ENCODE measurements at places on chromosomes 12 and 14.

GRCh38 chr12:90710711-90711110 lies 244.3 kb downstream of the CCER1 start:
- DNase-seq = no peak

DNA sequence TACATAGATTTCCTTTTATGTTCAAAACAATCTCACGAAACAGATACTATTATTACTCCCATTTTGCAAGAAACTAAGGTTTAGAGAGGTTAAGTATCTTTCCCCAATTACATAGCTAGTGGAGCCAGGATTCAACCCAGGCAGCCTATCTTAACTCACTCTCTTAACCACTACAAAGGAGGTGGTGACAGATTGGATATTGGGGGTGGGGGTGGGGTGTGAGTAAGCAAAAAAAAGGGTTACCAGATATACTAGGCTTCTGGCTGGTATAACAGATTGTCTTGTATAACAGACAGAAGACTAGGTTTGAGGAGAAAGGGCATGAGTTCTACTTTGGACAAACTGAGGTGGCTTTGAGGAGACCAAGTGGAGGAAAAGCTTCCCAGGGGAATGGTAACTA lies 2.1 kb downstream of the GMFB start:
- no peak for DNase-seq

DNA sequence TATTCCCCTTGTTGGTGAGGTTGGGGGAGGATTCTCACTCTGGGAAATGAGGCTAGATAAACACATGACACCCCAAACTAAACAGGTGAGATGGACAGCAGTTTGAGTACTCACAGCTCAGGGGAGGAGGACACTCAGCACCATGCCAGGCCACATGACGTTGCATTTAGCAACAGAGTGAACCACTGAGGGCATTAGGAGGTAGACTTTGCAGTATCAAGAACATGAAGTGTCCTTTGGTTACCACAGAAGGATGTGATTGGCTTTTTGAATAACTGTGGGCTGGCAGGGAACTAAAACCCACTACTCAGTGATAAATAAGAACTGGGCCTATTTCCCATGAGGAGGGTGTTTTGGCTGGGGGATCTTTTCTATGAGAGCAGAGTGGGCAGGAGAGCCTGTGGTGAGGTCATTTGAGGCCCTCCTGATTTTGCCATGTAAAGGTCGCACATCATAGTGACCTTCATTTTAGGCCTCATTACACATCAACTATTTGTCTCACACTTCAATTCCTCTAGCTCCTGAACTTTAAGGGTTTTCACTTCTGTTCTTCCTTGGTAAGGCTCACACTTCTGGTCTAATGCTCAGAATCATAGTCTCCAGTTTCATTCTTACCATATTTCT lies 89.8 kb upstream of the PRKD1 start:
- DNase-seq = no peak

DNA sequence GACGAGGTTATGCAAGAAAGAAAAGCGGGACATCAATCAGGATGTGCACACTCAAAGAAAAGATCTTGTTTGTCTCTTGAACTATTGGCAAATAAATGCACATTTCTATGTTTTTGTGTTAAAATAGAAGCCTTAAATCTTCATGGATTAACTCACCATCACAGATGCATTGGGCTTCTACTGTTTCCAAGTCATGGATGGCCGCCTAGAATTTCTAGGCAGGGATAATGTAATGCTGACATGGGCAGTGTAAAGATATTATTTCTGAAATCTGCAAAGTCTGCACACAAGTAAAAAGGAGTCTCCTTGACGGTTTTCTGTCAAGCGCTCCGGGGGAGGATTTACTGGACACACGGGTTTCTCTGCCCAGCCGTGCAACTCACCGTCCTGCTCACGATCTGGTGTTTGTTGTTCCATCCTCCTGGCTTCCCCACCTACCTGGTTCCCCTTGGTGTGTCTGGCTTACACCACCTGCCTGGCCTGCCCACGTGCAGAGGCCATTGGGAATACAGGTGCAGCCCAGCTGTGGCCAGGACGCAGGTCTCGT lies 103.3 kb upstream of the FZD10 start:
- no peak for DNase-seq

DNA sequence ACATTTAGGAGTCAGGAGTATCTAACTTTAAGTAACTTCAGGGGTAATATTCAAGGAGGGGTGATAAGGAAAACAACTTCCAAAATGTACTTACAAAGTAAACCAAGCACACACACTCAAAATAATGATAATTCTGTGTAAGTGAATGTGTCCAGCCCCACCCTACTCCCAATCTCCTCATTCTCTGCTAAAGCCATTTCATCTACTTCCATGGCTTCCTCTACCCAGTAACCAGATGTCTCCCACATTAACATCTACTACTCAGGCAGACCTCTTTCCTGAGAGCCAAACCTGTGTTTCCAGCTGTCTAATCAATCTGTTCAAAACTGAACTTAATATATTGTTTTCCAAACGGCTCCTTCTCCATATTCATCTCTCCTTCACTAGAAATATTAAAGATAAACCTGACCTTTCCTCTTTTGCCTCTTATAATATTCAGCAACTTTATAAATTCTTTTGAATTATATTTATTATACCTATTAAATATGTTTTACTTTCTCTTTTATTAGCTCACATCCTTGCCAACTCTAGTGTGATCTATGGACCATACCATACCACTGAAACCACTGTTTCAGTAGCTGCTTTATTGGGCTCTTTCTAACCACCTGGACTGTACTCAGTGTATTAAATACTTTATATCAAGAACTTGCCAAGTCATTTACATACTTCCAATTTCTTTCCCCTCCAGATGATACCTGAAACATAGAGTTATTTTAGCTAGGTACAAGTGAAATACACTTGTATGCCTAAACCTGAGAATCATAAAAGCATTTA lies 170.7 kb downstream of the PPFIA2 start:
- no peak for DNase-seq

DNA sequence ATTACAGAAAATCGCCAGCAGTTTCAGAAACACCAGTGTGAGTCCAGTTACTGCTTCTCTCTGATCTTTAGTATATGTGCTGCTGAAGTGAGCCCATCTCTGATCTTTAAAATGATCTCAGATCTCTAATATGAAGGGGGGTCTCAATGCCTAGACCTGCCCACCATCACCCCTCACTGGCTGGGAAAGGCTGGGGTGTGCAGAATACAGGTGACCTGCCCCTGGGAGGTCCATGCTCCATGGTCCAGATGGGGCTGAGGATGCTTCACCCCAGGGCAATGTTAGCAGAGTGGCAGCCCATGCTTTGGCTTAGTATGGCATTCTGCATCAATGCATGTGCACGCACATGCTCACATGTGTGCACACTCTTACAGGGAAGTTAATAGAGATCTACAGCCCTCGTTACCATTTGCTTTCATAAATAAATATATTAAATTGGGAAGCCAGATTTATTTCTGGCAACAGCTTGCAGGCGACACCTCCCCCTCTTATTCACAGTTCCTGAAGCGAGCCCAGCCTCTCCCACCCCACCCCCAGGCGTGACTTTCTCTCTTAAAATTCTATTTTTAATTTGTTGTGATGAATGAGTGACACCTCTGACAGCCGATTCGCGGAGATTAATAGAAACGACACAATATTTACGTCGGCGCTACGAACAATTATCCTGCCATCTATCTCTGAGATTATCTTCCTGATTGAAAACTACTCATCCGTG lies 104.7 kb upstream of the ESRRB start:
- no peak for DNase-seq

DNA sequence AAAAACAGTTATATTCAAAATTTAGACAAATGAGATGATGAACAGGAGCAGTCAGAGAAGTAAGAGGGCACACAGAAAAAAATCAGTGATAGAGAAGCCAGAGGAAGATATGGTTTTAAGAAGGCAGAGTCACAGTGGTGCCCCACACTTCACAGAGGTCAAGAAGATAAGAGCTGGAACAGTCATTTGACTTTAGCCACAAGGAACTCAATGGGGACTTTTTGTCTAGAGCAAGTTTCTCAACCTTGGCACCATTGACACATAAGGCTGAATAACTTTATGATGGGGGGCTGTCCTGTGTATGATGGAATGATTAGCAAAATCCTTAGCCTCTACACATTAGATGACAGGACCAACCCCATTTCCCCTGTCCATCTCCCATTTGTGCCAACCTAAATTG lies 172.8 kb upstream of the PLEKHG7 start:
- no peak for DNase-seq

GRCh38 chr12:99686142-99686541 lies 38.6 kb downstream of the GARIN6 start:
- no peak for DNase-seq

DNA sequence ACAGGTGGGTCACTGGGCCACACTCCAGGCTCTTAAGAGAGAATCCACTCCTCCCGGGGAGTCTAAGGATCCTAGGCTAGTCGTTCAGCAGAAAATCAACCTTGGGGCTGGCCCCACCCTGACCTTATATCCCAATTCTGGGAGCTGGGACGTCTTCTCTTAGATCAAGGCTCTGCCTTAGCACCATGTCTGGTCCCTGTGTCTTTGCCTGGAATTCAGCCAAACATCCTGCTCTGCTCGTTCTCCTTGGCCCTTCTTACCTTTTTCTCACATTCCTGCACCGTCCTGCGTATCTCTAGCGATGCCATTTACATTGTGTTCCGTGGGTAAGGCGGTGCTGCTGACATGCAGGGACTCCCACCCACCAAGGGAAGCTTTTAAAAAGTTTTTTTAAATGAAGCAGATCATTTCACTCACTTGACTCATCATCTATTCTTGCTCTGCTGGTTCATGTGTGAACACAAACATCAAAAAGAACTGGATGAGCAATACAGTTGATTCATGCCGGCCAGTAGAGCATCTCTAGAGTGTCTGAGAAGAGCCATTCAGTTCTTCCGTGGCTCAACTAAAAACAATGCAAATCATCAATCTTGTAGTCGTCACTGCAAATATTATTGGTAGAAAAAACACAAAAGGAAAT lies 50.2 kb downstream of the KCNK13 start:
- DNase-seq = no peak

DNA sequence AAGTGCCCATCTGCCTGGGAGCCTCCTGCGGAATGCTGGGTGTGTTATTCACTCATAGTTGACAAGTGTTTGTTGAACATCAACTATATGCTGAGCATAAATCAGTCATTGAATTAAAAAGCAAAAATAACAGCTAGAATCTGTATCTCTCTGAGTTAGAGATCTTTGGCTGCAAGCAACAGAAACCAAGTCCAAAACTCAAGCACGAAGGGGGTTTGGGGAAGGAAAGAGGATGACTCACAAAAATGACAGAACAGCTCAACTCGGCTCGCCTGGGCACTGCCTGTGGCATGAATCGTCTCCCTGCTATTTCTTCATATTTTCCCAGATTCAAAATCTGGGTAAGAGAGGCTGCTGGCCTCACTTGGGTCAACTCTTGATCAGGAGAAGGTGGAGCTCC lies 72.6 kb upstream of the NCOR2 start:
- no peak for DNase-seq

- DNase-seq = no peak
Observed at GRCh38 chr12:127664901-127665300, 602.1 kb upstream of the TMEM132C start.

DNA sequence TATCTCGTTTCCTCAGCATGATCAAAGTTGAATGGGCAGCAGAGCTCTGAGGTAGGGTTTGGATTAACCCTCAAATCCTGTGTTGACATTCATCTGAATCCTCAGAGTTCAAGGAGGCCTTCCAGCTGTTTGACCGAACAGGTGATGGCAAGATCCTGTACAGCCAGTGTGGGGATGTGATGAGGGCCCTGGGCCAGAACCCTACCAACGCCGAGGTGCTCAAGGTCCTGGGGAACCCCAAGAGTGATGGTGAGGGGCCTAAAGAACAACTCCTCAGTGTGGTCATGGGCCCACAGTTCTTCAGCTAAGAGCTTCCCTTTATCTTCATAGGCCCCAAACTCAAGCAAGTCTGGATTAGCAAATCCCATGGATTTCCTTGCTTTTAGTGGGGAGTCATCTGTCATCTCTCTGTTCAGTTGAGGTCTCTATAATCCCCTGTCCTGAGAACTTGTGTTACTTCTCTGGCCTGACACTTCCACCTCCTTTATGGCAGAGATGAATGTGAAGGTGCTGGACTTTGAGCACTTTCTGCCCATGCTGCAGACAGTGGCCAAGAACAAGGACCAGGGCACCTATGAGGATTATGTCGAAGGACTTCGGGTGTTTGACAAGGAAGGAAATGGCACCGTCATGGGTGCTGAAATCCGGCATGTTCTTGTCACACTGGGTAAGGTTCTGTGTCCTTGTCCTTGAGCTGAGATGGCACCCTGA lies 1.5 kb downstream of the MYL6 start:
- no peak for DNase-seq

DNA sequence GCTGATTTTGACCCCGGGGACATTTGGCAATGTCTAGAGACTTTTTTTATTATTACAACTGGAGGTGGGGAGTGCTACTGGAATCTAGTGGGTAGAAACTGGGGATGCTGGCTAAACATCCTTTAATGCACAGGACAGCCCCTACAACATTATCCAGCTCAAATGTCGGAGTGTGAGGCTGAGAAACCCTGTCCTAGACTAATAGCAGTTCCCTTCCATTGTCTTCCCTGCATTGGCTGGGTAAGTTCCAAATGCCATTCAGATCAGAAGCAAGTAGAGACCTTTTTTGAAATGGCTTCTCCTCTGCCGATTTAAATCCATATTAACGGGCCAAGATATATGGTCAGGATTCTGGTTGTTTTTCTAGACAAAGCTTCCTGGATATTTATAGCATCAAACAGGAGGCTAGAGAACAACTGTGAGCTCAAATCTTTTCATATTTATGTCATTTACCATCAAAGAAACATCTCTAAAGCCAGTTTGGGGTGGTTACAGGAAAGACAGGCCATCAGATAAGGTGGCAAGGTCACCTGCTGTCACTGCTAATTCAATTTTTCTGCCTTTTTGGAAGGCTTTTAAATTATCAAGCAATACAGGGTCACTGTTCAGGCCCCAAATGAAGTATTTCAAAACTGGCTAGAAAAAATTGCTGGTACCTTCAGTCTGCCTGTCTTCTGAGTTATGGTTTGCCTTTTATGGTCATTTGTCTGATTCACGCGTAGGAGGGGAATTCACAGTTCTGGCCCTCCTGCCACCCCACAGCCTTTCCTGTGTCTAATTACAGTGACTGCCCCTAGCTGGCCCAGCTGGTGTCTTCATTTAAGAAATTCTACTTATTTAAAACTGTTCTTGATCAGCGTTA lies 20.1 kb upstream of the AKAP5 start:
- no peak for DNase-seq
